ENCODE measurements at places on chromosomes 5 and 9. TPM values are rescaled to one million over a fixed set of nuclear protein-coding genes. Genes with fewer than 3 reads are reported as not detected.

DNA sequence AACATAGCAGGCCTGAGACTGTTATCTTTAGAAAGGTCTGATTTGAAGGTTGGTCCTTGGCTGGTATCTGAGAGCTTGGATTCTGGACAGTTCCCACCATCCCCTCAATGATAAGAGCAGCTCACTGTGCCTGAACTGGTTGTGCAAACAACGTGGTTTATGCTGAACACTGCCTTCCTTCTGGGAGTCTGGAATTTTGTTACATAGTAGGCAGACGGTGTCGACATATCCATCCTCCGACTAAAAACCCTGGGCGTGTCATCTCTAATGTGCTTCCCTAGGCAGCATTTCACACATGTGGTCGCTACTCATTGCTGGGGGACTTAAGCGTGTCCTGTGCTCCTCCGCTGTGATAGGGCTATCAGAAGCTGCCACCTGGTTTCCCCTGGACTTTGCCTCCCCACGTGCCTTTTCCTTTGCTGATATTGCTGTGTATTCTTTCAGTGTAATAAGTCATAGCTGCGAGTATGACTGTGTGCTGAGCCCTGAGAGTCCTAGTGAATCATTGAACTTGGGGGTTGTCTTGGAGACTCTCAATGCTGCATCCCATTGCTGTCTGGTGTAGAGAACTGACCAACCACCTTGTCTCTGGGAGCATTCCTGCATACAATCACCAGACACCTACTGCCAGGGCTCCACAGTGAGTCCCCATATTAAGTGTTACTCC, 119.1 kb upstream of the TBC1D2 start:
- DNase-seq = no peak

- DNase-seq = no peak
Observed at GRCh38 chr9:97529363-97530076, 28.1 kb downstream of the TMOD1 start.

GRCh38 chr5:151128817-151129216, 28.8 kb downstream of the ANXA6 start:
- DNase-seq = no peak

- DNase-seq = peak; percentile 84
Observed at GRCh38 chr9:137034709-137035506, 3.0 kb upstream of the FUT7 start.

DNA sequence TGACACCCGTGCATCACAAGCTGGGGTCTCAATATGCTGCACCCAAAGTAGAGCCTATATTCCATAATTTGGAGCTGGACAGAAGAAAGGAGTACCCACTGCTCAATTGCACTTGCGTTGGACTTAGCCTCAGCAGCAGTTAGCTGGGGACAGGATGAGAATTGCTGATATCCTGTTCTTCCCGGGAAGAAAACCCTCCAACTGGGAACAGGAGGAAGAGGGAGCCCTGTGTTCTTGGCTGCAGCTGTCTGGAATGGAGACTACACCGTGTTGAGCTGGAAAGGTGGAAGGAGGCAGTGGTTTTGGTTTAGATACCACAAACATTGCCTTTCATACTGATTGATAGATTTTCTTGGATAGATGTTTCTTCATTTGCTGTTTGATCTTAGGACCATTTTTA, 24.6 kb downstream of the CNTLN start:
- DNase-seq = no peak

DNA sequence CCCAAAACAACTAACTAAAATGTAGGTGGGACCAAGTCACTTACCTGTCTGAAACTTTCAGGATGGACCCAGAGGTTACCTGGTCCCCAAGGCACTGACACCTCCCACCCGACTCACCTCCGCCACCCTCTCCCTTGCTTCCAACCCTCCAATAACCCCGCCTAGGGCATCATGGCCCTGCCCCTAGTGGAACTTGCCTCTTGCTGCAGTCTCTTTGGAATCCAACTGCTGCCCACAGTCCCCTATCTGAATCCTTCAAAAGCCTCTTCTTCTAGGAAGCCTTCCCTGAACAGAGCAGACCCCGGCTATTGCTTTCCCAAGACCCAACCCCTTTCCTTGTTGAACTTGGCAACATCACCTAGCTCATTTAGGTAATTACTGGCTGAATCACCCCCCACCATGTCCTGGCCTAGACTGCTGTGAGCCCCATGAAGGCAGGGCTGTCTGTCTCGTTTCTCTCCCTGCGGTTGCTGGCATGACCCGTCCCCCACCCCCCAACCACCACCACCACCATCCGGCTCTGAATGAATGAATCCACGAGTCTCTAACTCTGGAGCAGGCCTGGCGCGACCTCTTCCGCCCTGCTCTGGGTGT, 9.4 kb downstream of the CRB2 start:
- DNase-seq = no peak

- no peak for DNase-seq
Observed at GRCh38 chr5:75324791-75325190, 12.2 kb upstream of the HMGCR start.

DNA sequence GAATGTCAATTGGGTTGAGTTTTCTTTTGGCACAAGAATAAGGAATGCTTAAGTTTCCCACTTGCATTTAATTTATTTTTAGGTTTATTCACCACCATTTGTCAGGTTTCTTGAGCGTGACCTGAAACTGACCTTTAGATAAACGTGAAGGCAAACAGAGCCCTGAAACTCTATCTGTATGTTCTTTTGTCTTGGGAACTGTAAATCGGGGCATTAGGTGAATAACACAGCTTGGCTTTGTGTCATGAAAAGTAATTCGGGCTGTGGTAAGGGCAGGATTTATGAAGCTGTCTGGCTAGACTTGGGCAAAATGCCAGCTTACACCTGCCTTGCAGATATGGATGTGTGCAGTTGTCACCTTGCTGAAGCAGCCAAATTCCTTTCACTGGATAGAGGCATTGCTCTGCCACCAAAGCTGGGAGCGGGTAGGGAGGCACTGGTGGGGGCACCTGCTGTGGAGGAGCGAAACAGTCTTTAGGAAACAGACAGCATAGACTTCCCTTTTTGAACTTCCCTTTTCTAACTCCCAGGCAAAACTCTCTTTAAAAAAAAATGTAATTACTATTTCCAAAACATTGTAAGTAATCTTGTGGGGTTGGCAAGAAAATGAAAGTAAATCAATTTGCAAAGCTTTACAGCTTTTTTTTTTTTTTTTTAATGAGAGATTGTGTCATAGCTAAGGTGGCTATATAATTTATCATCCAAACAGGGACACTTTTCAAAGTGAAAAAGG, 545.2 kb downstream of the CSNK1G3 start:
- no peak for DNase-seq

DNA sequence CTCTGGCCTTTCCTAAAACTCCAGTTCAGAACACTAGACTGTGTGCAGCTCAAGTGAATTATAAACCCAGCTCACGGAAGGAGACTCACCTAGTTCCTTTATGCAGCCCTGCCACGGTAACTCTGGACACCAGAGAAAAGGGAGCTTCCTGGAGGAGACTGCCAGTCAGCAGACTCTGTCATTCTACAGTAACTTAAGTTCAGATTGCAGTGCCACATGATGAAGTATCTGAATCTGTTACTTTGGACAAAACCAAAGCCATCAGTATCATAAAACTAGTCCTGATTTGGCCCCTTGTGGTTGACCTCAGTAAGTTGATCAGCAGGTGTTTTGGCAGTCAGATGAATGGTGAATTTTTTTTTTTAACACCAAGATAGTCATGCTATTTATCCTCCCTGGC, 2.7 kb downstream of the MTRR start:
- no peak for DNase-seq

DNA sequence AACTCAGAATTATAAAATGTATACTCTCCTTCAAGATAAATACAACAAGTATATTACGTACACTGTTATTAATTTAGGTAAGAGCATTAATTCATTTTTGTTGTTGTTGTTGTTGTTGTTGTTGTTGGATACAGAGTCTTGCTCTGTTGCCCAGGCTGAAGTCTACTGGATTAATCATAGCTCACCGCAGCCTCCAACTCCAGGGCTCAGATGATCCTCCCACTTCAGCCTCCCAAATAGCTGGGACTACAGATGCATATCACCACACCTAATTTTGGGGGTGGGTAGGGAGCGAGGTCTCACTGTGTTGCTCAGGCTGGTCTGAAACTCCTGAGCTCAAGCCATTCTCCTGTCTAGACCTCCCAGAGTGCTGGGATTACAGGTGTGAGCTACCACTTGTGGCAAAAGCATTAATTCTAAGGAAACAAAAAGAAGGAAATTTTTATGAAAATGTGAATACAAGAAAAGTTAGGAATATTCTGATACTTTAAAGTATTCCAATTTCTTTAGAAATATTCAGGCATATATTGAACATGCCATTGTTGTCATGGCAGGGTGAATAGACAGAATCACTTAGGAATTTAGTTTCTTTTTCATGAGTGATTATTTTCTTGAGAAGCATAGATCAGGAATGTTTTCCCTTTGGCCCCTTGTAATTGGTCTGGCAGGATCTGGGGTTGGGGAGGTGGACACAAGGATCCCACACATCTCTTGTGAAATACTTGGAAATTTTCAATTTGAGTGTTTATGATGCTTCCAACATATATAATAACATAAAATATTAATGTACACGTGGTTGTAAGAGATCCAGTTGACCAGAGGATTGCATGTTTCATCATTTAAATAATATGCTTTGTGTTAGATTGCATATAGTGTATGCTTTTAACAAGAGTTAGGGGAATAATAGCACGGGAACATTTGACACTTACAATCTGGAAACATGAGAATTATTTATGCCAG, 263.6 kb downstream of the FANCC start:
- DNase-seq = no peak

DNA sequence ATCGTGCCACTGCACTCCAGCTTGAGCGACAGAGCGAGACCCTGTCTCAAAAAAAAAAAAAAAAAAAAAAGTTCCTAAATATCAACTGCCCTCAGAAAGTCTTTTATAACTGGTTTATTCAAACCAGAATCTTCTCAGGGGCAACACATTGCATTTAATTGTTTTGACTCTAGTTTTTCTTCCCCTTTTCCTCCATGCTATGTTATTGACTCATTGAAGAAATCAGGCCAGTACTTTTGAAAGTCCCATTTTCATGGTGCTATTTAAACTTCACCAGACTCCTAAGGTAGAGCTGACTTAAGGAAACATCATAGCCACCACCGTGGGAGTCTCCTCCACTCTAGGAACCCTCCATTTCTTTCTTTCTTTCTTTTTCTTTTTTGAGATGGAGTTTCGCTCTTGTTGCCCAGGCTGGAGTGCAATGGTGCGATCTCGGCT, 83.1 kb upstream of the IL6ST start:
- no peak for DNase-seq

- DNase-seq = no peak
Observed at GRCh38 chr9:91298311-91298710, 63.4 kb downstream of the AUH start.

DNA sequence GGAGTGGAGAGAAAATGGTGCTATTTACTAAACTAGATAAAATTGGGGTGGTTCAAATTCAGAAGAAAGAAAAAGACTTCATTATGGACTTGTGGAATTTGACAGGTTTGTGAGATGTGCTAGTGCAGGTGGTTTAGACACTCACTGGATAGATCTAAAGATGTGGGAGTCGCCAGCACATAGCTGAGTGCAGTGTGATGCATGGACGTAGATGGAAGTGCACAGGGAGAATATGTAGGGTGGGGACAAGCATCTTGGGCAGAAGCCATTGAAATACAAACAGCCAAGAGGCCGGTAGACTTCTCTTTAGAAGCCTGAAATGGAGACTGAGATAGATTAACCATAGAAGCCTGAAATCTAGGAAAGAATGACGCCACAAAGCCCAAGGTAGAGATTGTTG, 10.7 kb downstream of the HAPLN1 start:
- no peak for DNase-seq

GRCh38 chr5:16666883-16667398, 50.1 kb upstream of the RETREG1 start:
- DNase-seq = no peak

DNA sequence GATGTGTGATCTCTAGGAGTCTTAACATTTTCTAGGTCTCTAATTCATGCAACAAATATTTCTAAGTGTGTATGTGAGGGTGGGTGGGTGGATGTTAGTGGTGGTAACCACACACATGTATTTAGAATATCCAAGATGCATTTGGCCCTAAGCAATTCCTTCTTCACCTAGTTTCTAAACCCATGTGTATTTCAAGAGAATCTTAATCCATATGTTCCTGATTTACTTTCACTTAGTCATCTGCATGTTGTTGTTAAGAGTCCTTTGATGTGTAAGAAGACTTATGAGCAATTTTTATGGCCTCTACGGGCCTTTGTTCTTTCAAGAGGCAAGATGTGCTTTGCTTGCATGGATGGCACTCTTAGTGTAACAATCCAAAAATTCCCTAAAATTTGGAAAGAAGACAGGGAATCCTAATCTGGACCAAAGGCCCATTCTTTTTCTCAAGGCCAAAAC, 282.6 kb downstream of the SPATA31D1 start:
- no peak for DNase-seq

- DNase-seq = no peak
Observed at GRCh38 chr9:19976226-19976625, 187.4 kb upstream of the SLC24A2 start.

LOX gene
- total RNA-seq = 1.4 TPM
